ENCODE measurements at places on chromosomes 3 and 15.

GRCh38 chr15:25789616-25789999 lies 73.5 kb downstream of the ATP10A start:
- no peak for DNase-seq

DNA sequence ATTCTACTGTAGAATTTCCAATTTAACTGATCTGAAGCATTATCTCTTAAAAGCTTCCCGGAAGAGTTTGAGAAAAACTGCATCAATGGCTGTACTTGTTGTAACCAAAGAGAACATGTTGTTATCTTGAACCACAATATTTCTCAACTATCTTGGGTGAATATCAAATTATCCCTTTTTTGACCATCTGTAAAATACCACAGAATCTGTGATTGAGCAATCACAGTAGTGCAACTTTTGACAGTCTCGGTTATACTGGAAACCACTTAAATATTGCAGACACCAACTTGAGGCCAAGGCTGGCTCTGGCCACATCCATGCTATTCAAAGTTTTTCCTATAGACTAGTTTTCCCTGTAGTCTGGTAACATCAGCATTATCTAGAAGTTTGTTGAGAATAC lies 842.8 kb upstream of the EPHA6 start:
- no peak for DNase-seq

DNA sequence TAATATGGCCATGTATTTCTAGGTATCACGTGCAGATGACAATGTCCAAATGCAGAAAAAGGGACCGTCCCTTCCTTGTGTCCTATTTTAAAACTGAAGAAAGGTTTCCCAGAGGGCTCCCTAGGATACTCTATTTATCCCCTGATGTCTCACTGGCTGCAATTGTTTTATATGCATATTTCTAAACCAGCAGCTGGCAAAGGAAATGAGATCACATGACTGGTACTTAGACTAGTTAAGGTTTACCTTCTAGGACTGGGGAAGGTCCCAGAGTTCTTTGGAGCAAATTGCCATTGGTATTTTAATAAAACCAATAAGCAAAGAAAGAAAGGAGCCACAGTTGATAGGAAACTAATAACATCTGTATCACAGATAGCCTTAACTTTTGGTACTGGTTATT lies 29.5 kb downstream of the GTF2E1 start:
- no peak for DNase-seq

- no peak for DNase-seq
Measured at GRCh38 chr3:58021962-58022361, 13.7 kb downstream of the FLNB start.

GRCh38 chr15:70517194-70517590 lies 246.2 kb downstream of the UACA start:
- no peak for DNase-seq

DNA sequence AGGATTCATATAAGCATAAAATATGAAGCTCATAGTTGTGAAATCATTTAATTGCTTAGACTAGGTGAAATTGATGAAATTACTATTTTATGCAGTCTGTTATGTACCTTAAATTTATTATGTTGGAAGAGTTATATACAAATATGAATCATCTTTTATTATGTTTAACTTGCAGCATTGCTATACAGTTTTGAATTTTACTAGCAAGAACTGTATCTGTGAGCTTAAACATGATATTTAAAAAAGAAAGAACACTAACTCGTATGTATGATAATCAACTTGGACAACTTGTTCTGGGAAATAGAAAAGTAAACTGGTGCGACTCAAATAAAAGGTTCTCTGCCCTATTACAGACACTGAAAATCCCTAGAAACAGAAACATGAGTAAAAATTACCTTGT lies 1.8 kb downstream of the STX19 start:
- no peak for DNase-seq

DNA sequence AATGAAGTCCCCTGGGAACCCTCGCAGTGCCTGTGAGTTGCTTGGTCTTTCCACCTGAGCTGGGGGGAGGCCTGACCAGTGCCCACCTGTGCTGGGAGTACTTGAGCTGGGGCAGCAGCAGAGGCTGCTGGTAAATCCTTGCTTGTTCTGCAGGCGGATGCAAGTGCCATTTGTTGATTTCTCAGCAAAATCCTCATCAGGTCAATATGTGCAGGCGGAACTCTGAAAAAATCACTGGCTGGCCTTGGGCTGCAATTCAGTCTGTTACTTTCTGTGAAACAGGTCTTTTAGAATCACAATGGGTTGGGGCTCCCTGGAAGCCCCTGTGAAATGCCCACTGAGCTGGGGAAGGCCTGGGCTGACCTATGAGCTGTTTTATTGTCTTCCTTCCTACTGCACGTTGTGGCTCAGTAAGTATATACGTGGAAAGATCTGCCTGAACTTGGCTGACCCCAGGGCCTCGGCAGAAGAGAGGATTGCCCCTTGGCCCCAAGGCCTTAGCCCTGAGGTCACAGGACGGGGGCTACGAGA lies 182.0 kb upstream of the RGMA start:
- no peak for DNase-seq

DNA sequence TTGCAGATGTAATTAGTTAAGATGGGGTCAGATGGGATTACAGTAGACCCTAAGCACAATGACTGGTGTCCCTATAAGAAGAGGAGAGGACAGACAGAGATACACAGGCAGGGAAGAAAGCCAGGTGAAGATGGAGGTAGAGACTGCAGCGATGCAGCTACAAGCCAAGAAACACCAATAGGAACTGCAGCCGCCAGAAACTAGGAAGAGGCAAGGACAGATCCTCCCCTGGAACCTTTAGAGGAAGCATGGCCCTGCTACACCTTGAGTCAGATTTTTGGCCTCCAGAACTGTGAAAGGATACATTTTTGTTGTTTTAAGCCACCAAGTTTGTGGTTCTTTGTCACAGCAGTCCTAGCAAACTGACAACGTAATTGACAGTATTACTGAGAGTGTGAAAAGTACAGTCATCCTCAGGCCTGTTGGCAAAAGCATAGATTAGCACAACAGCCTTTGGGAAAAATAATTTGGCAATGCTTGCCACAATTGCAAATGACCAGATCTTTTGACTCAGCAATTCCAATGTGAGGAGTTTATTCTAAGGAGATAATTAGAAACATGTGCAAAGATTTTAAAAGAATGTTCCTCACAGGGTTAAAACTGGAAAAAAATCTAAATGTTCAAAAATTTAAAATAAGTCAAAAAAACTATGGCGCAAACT lies 82.6 kb upstream of the TJP1 start:
- DNase-seq = no peak

DNA sequence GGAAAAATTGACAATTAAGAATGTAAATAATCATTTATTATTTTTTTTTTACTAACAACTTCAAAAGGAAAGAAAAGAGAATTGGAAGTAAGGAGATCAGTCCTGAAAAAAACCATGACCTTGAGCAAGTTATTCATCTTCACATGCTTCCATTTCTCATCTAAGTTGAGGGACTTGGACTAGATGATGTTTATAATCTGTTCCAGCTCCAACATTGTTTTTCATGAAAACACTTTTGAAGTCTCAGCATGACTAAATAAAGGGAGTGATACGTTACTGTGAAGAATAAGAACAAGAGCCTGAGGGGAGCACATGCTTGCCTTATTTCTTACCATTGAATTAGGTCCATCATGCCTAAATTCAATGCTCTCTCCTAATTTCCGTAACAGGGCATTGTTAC lies 95.7 kb downstream of the STRIT1 start:
- no peak for DNase-seq

- DNase-seq = no peak
Measured at GRCh38 chr3:145269106-145269505, 891.9 kb downstream of the PLOD2 start.

GRCh38 chr3:110598847-110599490 lies 472.6 kb upstream of the NECTIN3 start:
- no peak for DNase-seq

DNA sequence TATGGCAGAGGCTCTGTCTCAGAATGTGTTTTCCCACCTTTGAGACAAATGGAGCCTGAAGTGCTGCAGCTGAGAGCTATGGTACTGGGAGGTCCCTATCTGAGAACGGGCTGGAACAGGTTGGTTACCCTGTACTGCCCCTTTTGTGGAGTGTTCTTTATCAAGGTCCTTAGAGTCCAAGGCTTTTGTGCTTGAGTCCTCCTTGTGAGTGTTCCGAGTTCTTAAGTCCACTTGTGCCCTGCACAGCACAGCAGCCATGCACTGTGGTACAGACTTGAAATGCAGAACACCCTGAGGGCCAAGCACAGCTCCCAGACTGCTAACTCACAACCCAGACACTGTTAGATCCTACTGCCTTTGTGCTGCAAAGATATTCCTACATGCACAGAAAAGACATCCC lies 67.8 kb downstream of the ARHGAP31 start:
- DNase-seq = no peak

DNA sequence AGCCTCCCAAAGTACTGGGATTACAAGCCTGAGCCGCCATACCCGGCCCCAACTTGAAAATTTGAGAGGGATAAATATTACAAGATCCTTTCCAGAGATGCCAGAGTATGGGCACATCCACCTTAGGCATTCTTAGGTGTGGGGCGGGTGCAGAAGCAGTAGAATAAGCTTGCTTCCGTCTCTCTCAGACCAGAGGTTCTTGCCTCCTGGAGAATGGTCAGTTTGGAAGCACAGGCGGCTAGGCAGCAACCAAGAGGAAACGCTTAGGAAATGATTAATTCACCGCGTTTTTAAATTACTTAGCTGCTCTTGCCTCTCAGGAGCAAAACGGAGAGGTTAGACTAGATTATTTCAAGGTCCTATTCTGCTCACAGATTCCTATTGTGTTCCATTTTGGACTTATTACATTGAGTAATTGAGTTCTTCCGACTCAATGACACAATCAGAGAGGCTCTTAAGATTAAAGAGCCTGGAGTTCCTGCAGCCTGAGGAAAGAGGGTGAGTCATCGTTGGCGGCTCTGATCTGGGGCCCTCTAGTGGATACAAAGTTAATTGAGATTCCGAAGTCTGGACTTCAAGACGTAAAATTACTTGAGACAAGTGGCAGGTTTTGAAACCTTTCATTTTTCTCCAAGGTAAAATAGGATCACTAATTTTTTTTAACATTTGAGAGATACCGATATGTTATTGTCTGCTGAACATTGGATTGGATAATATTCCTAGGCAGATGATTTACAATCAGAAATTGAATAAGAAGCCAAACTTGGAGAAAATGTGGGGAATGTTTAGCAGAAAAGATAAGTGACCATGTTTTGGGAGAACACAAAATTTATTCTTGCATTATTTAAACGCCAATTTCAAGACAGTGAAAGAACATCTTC lies 5.8 kb upstream of the TOPAZ1 start:
- peak; percentile 39 for DNase-seq

DNA sequence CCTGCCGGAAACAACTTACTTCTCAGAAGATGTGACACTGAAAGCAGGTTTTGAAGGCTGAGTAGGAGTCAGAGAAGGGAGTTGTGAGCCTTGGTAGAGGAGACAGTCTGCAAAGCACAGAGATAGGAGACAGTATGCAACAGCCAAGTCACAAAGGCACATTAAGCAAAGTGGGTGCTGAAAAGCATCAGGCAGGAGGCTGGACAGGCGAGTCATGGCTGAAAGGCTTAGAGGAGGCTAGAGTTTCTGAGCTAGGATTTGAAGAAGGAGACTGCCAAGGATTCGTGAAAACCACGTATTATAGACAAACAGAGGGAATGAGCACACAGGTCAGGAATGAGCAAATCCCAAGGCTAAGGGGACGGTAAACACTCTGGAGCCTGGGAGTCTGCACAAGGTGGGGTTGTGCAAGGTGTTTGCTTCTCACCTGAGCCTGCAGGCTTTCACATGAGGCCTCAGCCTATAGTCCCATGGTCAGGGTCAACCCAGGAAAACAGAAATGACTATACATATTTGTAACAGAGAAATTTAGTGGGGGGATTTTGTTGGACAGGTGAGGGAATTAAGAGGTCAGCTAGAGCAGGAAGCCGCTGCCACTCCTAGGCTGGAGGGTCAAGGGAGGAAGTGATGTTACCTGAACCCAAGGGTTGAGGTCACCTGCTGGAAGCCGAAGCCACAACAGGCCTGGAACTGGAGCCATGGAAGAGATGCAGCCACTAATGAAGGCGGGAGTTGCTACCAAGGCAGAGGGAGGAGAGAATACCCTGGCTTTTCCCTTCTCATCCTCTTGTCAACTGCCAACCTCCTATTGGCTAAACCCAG lies 23.1 kb upstream of the TRIM71 start:
- no peak for DNase-seq

GRCh38 chr15:34233614-34234013 lies 8.8 kb downstream of the EMC4 start:
- no peak for DNase-seq

- no peak for DNase-seq
Measured at GRCh38 chr15:87528873-87529272, 727.7 kb downstream of the NTRK3 start.
